ENCODE measurements at places on chromosomes 1 and 21. TPM values are rescaled to one million over a fixed set of nuclear protein-coding genes. Genes with fewer than 3 reads are reported as not detected.

DNA sequence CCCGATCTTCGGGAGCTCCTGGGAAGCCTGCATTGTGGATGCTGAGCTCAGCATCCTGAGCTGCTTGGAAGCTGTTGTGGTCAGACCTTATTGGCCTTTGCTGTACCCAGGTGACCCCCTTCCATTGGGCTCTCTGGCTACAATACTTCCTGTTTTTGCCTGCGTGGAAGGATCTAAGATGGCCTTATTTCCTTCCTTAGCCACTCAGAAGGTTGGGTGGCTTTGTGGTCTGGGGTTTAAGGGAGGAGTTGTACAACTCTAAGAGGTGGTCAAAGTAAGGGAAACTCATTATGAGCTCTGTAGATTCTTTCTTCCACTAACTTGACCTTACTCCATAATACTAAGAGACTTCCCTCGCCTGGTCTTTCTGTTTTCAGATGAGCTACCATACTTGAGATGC is 17.7 kb downstream of the PFKFB2 start:
- peaks cover 29% of the 10 kb centered on the region for H3K4me1 ChIP-seq
- no peak for DNase-seq
- H3K36me3 ChIP-seq: peaks cover 2% of the 10 kb centered on the region
- peak overlapping the region; percentile 63 for H3K27ac ChIP-seq
- no peaks in the 10 kb centered on the region for H3K27me3 ChIP-seq

DNA sequence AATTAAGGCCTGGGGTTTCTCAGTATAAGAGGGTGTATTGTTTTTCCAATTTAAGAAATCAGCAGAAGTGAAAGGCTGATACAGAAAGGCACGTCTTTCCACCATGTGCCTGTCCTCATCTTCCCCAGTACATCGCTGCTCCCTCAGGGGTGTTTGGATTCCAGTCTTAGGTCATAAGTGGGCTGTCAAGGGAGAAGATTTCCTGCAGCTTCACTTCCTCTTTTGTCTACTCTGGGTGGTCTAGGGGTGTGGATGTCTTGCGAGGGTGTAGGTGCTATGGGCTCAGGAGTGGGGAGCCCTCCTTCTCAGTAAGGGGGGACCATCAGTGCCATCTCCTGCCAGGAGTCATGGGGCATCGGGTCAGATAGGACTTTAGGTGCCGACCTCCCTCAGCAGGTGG is 999.8 kb upstream of the NCAM2 start:
- no peaks in the 10 kb centered on the region for H3K36me3 ChIP-seq
- H3K4me1 ChIP-seq: no peaks in the 10 kb centered on the region
- H3K4me3 ChIP-seq: no peak overlapping the region

GRCh38 chr1:247281001-247281574 is 25.2 kb downstream of the VN1R5 start:
- H3K27ac ChIP-seq: no peak overlapping the region
- H3K4me3 ChIP-seq: no peak overlapping the region
- no peak for DNase-seq
- no peaks in the 10 kb centered on the region for H3K27me3 ChIP-seq
- H3K4me1 ChIP-seq: no peaks in the 10 kb centered on the region

DNA sequence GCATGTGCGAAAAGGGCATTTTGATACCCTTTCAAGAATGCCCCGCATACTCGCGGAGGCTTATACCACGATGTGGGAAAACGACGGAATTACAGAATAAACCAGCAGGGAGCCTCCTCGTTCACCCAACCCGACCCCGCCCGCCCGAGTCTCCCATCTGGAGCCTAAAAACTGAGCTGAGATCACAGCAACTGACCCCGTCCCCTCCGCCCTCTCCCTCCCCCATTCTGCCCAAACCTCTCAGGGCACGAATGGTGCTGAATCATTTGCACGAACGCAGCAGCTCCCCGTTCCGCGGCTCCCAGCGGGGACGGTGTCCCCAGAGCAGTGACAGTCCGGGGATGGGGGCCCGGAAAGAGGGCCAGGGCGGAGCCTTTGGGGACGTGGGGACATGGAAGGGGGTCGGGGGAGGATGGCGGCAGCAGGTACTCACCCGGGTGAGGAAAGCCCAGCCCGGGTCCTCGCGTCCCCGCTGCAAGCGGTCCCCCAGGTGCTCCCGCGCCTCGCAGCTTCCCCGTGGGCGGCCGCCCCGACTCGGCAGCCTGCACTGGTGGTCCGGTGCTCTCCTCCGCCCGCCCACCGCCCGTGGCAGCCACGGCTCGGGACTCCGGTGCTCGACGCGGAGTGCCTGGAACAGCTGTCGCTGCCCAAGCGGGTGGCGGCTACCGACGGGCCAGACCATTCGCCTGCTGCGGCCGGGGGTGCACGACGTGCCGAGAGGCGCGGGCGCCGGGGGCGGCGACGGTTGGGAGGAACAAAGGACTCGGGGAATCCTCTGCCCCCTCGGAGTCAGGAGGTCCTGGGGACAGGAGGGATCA is at the start of gene TTLL7:
Gene TTLL7 (minus strand): TSS at position 635 of the 818 bp plus-strand sequence. CDS start 46,921 bp downstream, outside the sequence.
- H3K27me3 ChIP-seq: peaks cover 62% of the 10 kb centered on the region
- peaks cover 12% of the 10 kb centered on the region for H3K4me1 ChIP-seq
- DNase-seq: peak; percentile 79

DNA sequence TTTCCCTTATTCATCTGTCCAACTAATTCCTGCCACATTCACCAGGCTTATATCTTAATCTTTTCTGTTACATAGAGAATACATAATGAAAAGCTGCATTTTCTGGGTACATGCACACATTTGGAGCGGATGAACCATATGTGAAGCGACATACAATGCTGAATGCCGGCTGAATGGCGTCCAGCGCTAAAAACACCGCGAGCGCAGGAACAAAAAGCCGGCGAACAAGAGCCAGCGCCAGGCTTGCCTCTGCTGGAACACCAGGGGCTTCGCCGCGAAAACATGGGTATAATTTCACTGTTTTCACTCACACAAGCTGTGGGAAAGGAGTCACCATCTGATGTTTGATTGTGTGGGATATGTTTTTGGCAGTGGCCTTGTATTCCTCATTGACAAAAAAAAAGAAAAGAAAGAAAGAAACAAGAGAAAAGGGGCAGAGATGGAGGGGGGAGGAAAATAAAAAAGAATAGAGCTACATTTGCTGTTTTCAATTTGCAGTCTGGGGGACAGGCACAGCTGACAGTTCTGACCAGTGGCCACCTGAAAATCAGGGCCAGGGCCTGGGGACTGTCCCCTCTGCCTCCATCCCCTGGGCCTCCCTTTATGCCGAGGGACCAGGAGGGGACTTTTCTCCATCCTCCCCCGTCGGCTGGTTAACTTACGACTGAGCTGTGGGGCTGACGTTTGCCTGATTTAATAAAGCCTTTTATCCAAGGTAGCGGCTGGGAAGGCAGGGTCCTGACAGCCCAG is 70.2 kb upstream of the OLIG2 start:
- no peak overlapping the region for H3K27ac ChIP-seq
- H3K4me3 ChIP-seq: no peak overlapping the region
- no peaks in the 10 kb centered on the region for H3K4me1 ChIP-seq
- peaks cover 42% of the 10 kb centered on the region for H3K27me3 ChIP-seq
- H3K36me3 ChIP-seq: no peaks in the 10 kb centered on the region
- DNase-seq: no peak

DNA sequence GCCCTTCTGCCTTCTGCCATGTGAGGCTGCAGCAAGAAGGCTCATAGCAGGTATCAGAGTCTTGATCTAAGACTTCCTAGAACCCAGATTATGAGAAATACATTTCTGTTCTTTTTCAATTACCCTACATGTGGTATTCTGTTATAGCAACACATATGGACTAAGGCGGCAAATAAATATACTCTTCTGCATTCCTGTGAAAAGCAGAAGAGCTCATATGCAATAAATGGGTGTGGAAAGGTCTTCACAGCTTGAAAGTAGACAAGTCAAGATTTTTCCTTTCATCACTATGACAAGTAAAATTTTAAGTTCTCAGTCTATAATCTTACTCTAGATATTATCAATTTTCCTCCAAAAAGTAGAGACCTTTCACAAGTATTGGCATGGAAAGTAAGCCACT is 36.6 kb downstream of the TNFSF18 start:
- H3K4me3 ChIP-seq: no peak overlapping the region
- peaks cover 4% of the 10 kb centered on the region for H3K27me3 ChIP-seq
- DNase-seq: no peak
- H3K27ac ChIP-seq: no peak overlapping the region
- no peaks in the 10 kb centered on the region for H3K36me3 ChIP-seq
- H3K4me1 ChIP-seq: no peaks in the 10 kb centered on the region

DNA sequence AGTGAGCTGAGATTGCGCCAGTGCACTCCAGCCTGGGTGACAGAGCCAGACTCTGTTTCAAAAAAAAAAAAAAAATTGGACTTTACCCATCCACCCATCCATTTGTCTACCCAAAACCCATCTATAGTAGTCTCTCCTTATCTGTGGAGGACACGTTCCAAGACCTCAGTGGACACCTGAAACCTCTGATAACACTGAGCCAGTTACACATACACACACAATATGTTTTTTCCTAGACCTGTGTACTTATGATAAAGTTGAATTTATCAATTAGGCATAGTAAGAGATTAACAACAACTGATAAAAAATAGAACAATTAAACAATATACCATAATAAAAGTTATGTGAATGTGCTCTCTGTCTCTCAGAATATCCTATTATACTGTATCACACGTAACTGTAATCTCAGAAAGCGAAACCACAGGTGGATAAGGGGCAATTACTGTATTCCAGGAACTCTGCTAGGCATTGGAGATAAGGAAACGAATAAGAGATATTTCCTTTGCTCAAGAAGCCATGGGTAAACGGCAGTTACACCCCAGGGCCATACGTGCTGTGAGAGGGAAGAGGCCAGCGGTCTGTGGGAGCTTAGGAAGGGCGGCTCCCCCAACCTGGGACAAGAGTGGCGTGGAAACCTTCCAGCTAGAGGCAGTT is 84.2 kb upstream of the DISP3 start:
- no peak overlapping the region for H3K4me3 ChIP-seq
- H3K4me1 ChIP-seq: no peaks in the 10 kb centered on the region
- no peaks in the 10 kb centered on the region for H3K36me3 ChIP-seq
- peaks cover 6% of the 10 kb centered on the region for H3K27me3 ChIP-seq
- H3K27ac ChIP-seq: no peak overlapping the region
- no peak for DNase-seq

CACNA1S gene
- not detected for total RNA-seq

TSPAN2 gene
- 0.91 TPM for total RNA-seq

AXDND1 gene
- 0.47 TPM for total RNA-seq

ADCY10 gene
- total RNA-seq: 0.11 TPM

CSMD2 gene
- total RNA-seq: not detected
